ENCODE measurements at places on chromosomes 1 and 21. TPM values are rescaled to one million over a fixed set of nuclear protein-coding genes. Genes with fewer than 3 reads are reported as not detected.

ATPAF1 gene
- 31.3 TPM for total RNA-seq

BMP8B gene
- total RNA-seq = 2.8 TPM

NBPF6 gene
- not detected for total RNA-seq

CTBS gene
- total RNA-seq = 9.5 TPM

ITPKB gene
- total RNA-seq = 11.7 TPM

MRPS14 gene
- total RNA-seq = 21.0 TPM

KRTAP13-2 gene
- total RNA-seq = not detected

RNF186 gene
- total RNA-seq = not detected

CD84 gene
- total RNA-seq = not detected

CBR3 gene
- total RNA-seq = 0.41 TPM

KCNH1 gene
- total RNA-seq = 11.6 TPM

EXOSC10 gene
- 64.1 TPM for total RNA-seq

KCNA2 gene
- total RNA-seq = not detected
